ENCODE measurements at places on chromosomes 16 and 17.

GRCh38 chr17:64152428-64153125 is 22.6 kb upstream of the ERN1 start:
- no peak for ATAC-seq

GRCh38 chr17:41483991-41484826 is 3.3 kb upstream of the KRT35 start:
- no peak for ATAC-seq

- ATAC-seq: no peak
Observed at GRCh38 chr17:74920642-74921025, 2.4 kb downstream of the USH1G start.

GRCh38 chr16:65698791-65699321 is 577.0 kb upstream of the CDH11 start:
- no peak for ATAC-seq

- ATAC-seq: no peak
Observed at GRCh38 chr16:30777591-30778297, 9.3 kb downstream of the ZNF629 start.

GRCh38 chr17:82615084-82616020 is 32.9 kb downstream of the WDR45B start:
- no peak for ATAC-seq

DNA sequence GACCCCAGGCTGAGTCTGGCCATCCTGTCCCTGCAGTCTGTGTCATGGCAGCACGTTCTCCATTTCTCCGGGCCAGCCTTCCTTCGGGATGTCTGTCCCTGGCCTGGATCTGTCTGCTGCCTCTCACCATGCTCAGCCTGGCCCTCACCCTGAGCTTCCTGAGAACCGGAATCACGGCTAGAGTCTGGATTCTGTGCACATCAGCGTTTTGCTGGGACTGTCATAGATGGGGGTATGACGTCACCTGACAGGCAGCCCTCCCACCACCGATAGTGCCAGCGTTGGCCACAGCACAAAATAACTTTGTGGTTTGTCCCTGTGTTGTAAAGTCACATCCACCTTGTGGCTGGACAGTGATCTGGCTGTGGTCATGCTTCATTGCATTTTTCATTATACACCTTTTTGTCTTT is 59.2 kb downstream of the B9D1 start:
- ATAC-seq: no peak
